ENCODE measurements at places on chromosomes 7 and 10. TPM values are rescaled to one million over a fixed set of nuclear protein-coding genes. Genes with fewer than 3 reads are reported as not detected.

- no peak for DNase-seq
Measured at GRCh38 chr7:90621125-90621746, 25.1 kb downstream of the CDK14 start.

DNA sequence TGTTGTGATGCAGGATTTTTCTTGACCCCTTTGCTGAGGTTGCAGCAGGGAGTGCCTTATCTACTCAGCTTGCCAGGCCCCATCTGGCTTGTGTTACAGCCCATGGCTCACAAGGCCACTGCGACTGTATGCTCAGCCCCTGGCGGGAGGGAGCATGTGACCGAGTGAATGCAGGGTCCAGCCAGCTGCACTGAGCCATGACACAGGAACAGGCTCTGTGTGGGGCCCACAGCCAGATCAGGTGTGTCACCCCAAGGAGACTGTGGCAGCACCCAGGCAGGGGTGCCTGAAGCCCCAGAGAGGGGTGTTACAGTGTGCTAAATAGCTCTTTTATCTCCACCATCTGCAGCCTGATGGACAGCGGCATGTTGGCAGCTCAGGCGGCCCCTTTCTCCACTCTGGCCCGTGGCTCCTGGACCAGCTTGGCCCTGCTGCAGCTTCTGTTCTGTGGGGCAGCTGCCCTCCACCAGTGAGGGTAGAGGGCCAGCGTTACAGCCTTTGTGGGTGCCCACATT lies 2.6 kb upstream of the PCBD1 start:
- no peak for DNase-seq

The HEPACAM2 gene
- 0.33 TPM for total RNA-seq

DNA sequence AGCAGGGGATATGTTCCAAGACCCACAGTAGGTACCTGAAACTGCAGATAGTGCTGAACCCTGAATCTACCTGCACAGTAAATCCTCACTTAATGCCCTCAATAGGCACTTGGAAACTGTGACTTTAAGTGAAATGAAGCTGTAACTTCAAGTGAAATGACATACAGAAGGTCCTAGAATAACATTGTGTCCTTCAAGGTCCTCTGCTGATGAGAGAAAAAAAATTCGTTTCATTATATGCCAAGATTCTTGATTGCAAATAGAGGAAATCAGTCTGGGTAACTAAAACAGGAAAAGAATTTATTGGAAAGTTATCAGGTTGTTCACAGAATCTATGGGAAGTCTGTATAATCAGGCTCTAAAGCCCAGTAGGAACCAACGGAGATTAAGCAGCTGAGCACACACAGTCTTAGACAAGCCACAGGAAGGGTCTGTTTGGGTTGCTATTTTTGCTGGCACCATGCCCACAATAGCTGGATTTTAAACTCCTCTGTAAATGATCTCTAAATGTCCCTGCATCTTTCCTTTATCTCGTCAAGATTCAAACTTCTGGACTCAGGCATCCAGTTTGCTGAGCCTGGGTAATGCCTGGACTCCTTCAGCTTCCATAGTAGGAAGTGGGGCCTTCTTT lies 57.5 kb downstream of the EXOC4 start:
- DNase-seq: no peak

- no peak for DNase-seq
Measured at GRCh38 chr7:92028226-92028625, 87.6 kb downstream of the AKAP9 start.

The NCAPG2 gene
- total RNA-seq: 6.7 TPM

The HPSE2 gene
- not detected for total RNA-seq

GRCh38 chr7:53095731-53096501 lies 60.5 kb downstream of the POM121L12 start:
- DNase-seq: no peak

GRCh38 chr10:106401161-106401560 lies 763.3 kb downstream of the SORCS1 start:
- DNase-seq: no peak

The HOXA9 gene
- total RNA-seq: not detected

DNA sequence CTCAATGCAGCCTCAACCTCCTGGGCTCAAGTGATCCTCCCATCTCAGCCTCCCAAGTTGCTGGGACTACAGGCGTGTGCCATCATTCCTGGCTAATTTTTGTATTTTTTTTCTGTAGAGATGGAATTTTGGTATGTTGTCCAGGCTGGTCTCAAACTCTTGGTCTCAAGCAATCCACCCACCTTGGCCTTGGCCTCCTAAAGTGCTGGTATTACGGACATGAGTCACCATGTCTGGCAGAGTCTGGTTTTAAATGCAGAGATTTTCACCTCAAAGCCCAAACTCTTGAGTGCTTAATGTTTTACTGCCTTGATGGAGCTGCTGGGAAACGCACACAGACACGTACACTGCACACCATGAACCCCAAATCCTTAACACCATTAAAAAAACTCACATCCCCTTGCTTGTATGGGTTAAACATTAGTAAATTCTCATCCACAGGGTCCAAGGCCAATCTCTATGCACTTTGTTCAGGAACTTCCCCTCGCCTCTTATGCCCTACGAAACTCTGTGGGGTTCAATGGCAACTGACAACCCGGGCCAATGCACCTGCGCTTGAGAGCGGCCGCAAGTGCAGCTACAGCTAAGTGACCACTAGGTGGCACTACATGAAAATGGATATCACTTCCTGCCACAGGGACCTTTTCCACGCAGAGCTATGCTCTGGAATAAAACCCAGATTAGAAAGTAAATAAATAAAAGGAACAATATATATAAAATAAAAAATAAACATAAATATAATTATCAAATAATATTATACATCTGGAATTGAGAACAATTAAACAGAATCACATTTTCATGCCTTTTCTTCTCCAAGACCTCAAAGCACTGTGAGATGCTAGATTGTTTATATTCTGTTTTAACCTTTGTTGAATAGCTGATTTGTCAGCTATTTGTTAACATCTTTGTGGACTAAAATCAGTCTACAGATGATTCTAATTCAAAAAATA lies 66.9 kb upstream of the AFAP1L2 start:
- peak; percentile 60 for DNase-seq

DNA sequence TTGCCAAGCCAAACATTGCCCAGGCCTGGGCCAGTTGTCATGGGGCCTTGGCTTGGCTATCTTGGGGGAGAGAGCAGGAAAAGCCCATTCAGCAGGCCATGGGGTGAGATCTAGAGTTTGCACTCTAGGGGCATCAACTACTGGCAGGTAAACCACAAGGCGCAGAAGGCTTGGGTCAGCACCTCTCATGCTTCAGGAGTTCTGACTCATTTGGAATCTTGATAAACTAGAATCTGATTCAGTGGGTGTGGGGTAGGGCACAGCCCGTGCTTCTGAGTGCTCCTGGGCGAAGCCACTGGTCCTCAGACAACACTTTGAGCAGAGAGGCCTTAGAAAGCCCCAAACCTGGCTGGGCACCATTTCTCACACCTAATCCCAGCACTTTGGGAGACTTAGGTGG lies 81.1 kb downstream of the RGS10 start:
- no peak for DNase-seq

The MEST gene
- 15.9 TPM for total RNA-seq

The CASTOR2 gene
- total RNA-seq: 7.7 TPM

The CRPPA gene
- 1.6 TPM for total RNA-seq

- no peak for DNase-seq
Measured at GRCh38 chr10:77093126-77093525, 544.5 kb downstream of the KCNMA1 start.

The ITIH2 gene
- total RNA-seq: not detected

The KCNMA1 gene
- total RNA-seq: not detected

- DNase-seq: no peak
Measured at GRCh38 chr10:78756604-78757343, 312.0 kb upstream of the ZMIZ1 start.

The HOXA4 gene
- total RNA-seq: 0.31 TPM

DNA sequence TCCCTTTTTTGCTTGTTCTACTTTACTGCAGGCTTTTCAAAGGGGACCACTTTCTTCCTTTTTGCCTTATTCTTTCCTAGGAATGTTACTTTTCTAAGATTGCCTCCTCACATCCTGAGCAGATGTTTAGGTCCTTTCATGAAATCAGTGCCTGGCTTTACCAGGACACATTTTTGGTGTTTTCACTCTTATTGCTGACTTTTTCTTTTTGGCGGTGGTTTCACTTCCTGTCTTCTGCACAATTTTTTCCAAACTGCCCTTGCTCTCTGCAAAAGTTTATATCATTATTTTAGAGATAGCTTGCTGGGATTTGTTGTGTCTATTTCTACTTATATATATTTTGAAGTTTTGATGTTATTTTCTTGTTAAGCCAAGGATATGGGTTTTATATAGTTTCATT lies 332.2 kb upstream of the MTPN start:
- DNase-seq: no peak

DNA sequence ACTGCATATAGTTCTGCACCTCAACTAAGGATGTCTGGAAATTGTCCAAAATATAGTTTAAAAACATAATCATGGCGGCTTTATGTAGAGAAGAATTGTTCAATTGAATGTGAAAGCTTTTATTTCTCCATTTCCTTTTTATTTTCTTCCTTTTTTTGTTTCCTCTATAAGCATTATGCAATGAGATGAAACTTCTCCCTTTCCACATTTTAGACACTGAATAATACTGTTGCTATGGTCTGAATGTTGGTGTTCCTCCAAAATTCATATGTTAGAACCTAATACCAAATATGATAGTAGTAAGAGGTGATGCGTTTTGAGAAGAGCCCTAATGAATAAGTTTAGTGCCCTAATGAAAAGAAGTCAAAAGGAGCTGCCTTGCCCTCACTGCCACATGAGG lies 175.0 kb downstream of the RNLS start:
- no peak for DNase-seq

DNA sequence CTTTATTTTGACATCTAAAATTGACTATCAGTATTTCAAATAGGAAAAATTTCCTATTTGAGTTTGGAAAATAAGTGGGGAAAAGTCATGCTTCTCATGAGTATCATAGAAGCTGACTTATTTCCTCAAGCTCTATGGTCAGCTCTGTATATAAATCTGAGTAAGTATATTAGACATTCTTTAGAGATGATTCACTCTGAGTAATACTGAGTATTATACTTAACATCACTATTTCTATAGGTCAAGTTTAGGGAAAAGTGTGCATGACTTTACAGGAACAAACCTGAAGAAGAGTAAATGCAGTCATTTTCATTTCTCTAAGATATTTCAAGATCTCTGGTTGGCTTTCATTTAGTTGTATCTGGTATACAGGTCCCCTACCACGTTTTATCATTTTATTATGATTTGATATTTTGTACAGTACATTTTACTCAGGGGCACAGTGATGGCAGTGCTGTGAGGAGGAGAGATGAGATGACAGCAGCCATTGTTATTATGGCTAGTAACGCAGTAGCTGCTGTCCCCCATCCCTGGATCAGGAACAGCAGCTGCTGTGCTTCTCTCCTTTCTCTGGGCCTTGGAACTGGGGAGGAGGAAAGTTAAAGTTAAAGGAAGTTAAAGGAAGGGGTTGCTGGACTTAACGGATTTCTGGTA lies 15.2 kb downstream of the SND1 start:
- DNase-seq: no peak

DNA sequence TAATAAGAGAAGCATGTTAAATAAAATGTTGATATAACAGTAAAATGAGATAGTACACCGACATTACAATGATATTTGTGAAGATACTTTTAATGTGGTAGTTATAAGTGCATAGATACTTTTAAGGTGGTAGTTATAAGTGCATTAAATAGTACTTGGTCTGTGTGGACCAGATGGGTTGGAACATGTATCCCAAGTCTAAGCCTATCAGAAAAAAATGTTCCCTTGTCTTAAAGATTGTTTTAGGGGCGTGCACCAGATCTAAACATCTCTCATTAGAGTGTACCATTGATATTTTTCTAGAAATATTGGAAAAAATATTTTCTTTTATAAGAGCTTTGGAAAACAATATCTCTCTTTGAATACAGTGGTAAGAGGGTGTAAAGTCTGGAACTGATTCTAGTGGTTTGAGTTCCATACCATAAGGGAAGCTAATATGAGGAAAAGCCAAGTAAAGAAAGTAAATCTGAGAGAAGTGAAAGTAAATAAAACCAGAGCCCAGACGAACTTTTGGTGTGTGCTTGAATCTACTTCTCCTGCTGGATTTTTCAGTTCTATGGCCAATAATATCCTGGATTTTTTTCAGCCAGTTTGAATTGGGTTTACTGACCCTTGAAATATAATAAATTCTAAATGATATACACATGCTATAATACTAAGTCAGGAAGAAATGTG lies 175.3 kb downstream of the MBL2 start:
- no peak for DNase-seq

- no peak for DNase-seq
Measured at GRCh38 chr10:59287587-59288255, 74.6 kb downstream of the FAM13C start.

GRCh38 chr7:155763691-155764437 lies 48.4 kb downstream of the SHH start:
- peak; percentile 41 for DNase-seq

- DNase-seq: no peak
Measured at GRCh38 chr7:112806156-112806555, 16.0 kb upstream of the TMEM168 start.

The LIPN gene
- not detected for total RNA-seq

DNA sequence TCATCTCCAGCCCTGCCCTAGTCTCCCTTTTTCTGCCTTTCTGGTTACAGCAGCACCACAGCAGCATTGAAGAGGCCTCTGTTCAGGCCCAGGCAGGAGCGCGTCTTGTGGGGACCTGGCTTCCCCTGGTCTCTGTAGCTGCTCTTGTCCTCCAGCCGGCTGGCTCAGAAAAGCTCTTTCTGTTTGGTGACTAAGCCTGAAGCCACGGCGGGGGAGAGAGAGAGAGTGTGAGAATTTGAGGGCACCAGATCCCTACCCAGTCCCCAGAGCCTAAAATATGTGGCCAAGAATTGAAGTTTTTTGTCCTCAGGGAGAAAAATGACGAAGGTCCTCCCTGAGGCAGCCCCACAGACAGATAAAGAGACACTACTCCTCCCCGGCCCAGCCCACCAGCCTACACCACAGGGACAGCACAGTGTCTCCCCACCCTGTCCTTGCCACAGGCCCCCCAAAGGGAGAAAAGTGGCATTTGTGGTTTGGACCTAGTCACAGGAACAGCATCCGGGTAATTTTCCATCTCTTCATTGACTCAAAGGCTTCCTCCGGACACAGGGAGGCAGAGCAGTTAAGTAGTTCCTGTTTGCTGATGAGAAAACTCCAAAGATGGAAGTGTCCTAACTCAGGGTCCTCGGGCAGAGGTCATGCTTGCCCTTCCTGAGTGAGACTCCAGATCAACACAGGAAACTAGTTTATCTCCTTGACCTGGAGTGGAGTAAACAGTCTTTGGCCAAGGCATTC lies 13.3 kb upstream of the FAM180A start:
- DNase-seq: no peak

The PIK3AP1 gene
- total RNA-seq: 4.7 TPM

All from naive thymus-derived CD8-positive, alpha-beta T cell (primary cell).